ENCODE measurements at places on chromosomes 4 and X. TPM values are rescaled to one million over a fixed set of nuclear protein-coding genes. Genes with fewer than 3 reads are reported as not detected.

DNA sequence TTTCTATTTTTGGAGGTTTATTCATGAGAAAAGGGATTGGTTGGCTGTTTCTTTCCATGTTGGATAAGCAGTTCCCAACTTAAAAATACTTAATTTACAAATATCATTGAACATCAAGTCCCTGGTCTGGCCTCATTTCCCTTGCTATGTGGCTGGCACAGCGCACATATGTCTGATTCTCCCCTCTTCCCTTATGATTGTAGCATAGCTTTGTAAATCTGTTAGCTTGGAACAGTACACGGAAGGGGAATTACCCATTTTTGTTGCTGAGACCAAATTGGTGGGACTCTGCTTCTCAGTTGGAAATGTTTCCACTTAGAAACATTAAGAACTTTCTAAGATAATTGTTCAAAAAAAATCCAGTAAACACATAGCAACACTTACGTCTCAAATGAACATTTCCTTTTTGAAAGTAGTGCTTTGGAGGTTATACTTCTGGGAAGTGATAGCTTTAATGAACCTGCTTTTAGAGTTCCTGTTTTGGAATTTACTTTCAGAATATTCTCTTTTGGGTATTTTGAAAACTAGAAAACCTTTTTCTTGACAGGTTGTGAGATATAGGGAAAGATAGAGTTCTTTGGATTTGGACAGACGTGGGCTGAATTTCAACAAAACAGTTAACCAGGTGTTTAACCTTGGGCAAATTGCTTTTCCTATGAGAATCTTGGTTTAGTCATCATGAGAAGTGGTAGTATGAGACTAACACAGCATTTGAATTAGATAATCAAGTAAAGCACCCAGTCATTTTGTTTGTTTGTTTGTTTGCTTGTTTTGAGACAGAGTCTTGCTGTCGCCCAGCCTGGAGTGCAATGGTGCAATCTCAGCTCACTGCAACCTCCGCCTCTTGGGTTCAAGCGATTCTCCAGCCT, 47.3 kb downstream of the STIM2 start:
- no peak overlapping the region for H3K27ac ChIP-seq
- H3K4me3 ChIP-seq: no peak overlapping the region
- H3K36me3 ChIP-seq: no peaks in the 10 kb centered on the region

DNA sequence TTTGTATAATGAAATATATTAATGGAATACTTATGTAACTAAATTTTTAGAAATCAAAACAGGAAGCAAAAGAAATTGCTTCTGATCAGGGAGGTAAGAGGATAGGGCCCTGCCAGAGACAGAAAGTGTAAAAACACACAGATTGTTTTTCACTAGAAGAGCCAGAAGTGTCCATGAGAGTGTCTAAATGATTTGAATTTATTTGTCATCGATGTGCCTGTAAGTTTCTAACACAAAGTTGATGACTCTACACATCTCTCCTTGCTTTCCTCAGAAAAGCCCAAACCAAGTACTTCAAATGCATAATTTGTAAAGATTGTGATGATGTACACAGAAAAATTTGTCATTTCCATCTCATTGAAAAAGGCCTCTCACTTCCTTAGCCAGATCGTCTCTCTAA, 80.6 kb downstream of the TMEM156 start:
- no peaks in the 10 kb centered on the region for H3K27me3 ChIP-seq
- no peak overlapping the region for H3K27ac ChIP-seq
- H3K4me1 ChIP-seq: no peaks in the 10 kb centered on the region
- H3K36me3 ChIP-seq: no peaks in the 10 kb centered on the region

DNA sequence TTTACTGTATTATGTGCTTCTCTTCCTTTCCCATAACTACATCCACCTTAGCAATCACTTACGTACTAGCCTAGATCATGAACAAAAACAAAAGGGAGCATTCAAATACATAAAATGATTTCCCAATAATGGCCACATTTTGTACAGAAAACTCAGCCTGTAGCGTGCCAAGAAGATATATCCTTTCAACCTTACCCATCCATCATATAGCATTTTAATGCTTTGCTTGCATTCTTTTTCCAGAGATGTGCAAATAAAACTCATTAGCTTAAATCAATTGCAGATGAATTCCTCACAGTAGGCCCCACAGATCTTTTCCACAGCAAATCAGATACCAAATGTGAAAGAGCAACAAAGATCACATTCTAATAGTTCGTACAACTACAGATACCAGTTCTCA, 20.8 kb downstream of the GRSF1 start:
- H3K36me3 ChIP-seq: no peaks in the 10 kb centered on the region
- H3K4me1 ChIP-seq: no peaks in the 10 kb centered on the region
- no peak overlapping the region for H3K27ac ChIP-seq
- no peak for DNase-seq
- no peaks in the 10 kb centered on the region for H3K27me3 ChIP-seq

- DNase-seq: peak; percentile 44
- H3K27ac ChIP-seq: peak overlapping the region; percentile 97
- H3K4me1 ChIP-seq: peaks cover 13% of the 10 kb centered on the region
- H3K4me3 ChIP-seq: peak overlapping the region; percentile 81
- no peaks in the 10 kb centered on the region for H3K27me3 ChIP-seq
- H3K36me3 ChIP-seq: no peaks in the 10 kb centered on the region
Observed at GRCh38 chr4:143185253-143186107, 763 bp downstream of the USP38 start.

DNA sequence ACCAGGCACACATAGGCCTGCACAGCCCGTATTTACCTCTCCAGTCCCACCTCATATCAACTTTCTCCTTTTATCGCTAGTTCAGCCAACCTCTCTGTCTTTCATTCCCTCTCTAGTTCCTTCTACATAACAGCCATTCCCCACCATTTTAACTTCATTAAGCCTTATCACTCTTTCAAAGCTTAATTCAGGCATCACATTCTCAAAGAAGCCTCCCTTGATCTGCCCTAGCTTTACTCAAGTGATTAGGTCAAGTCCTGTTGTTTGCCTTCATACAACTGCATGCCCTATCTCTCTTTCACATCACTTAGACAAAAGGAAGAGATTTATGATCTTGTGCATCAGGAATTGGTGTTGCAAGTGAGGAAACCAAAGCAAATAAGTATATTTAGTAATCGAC, 74.2 kb downstream of the ALPK1 start:
- no peak overlapping the region for H3K27ac ChIP-seq
- no peak for DNase-seq
- no peak overlapping the region for H3K4me3 ChIP-seq
- no peaks in the 10 kb centered on the region for H3K27me3 ChIP-seq

DNA sequence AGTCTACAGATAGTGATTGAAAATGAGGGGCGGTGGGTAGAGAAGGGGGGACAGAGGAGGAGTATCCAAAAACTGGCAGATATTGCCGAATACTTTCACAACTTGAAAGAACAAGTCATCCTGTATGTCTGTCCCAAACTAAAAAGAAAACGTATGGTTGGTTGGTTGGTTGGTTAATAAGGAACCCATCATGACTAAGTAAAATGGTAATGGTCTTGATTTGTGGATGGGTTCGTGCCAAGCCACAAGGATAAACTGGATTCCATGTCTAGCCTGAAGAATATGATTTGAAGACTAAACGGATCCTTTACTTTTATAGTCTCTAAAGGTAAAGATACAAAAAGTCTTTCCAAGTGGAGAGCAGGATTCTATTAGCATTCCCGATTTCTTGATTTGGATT, 208.4 kb downstream of the DCLK2 start:
- no peak overlapping the region for H3K27ac ChIP-seq
- H3K27me3 ChIP-seq: no peaks in the 10 kb centered on the region
- DNase-seq: no peak
- H3K4me1 ChIP-seq: no peaks in the 10 kb centered on the region

DNA sequence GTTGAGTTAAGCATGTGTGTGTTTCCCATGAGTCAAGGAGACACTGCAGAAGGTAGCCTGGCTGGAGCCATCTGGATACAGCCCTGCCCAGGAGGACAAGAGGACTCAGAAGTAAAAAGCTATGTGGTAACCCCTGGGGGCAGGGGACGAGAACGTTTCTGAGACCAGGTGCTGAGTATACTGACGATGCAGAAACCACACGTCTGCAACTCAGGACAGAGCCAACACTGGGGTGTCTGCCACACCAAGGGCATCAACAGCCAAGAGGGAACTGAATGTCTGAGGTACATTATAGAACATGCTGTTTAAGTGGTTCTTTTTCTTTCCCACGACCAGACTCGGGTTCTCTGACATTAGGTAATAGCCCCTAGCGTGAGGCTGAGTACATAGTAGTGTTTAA, 94.1 kb upstream of the GPR34 start:
- no peak for DNase-seq
- H3K4me3 ChIP-seq: no peak overlapping the region
- H3K27ac ChIP-seq: no peak overlapping the region
- no peaks in the 10 kb centered on the region for H3K4me1 ChIP-seq
- H3K27me3 ChIP-seq: no peaks in the 10 kb centered on the region

- no peaks in the 10 kb centered on the region for H3K27me3 ChIP-seq
- H3K27ac ChIP-seq: peak within 1 kb of the TSS; percentile 99
- H3K36me3 ChIP-seq: no peaks in the 10 kb centered on the region
- DNase-seq: peak; percentile 92
Observed at GRCh38 chrX:48597353-48598264, at the start of gene WDR13. WDR13 (plus strand) TSS chrX:48597492; CDS start chrX:48597997, 505 bp downstream.

DNA sequence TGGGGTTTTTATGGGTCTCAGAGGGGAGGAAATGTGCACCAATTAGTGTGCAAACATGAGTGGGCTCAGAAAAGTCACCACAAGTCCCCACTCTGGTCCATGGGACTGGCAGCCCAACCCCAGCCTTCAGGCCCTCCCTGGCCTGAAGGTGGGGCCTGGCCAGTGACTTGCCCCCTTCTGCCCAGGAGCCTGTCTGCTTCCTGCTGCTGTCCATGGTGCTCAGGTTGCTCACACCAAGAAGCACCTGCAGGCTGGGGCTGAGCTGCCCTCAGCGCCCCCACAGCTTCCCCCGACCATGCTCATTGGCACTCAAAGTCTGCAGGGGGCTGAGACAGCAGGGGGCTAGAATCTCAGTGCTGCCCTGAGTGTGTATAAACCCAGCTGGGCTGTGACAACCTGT, 30.6 kb upstream of the GC start:
- H3K4me3 ChIP-seq: no peak overlapping the region
- no peak overlapping the region for H3K27ac ChIP-seq
- H3K36me3 ChIP-seq: no peaks in the 10 kb centered on the region
- DNase-seq: no peak

DNA sequence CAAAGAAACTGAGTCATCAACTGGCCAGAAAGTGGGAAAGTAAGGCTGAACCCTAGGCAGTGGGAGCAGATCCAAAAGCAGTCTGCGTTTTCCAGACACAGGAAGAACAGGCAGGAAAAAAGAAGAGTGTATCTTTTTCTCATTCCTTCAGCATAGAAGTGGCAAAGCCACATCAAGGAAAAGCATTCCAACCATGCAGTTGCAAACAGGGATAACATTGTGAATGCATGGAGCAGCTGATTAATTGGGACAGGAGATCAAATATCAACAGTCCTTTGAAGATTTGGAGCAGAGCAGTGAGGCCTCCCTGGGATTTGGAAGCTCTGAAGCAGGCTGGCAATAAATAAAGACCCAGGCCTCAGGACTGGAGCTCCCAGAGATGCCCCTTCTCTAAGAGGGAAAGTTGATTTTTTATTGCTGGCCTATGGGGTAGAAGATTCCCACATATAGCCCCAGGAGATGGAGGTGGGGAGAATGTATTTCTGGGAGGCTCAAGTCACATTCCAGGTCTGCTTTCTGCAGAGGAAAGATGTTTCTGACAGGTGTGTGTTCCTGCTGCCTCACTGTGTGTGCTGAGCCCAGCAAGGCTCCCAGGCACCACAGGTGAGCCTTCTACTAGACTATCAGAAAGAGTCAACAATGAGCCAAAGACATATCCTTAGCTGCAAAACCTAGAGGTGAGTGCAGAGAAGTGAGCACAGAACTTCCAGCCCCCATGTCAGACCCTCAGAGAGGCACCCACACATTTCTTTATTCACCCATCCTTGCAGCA, 222.5 kb downstream of the RAB28 start:
- H3K4me1 ChIP-seq: no peaks in the 10 kb centered on the region
- no peak overlapping the region for H3K27ac ChIP-seq
- no peak for DNase-seq
- no peaks in the 10 kb centered on the region for H3K27me3 ChIP-seq

Gene HSFX3
- polyA plus RNA-seq: not detected

Gene GPR173
- polyA plus RNA-seq: 1.2 TPM
